ENCODE measurements at places on chromosomes 6 and 20.

DNA sequence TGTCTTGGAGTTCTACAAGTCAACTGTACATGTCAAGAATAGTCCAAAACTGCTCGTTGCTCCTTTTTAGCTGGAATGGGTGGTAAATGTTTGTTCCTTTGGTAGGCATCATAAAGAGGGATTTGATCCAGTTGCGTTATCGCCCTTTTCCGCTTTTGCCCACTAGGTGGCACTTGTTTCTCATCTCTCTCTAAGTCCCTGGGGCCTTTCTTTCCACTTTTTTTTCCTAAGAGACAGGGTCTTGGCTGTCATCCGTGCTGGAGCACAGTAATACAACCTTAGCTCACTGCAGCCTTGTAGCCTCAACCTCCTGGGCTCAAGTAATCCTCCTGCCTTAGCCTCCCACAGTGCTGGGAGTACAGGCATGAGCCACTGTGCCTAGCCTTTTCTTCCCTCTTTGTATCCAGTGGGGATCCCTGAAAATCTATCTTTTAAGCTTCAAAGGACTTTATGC, 20.7 kb downstream of the GTPBP2 start:
- peak; percentile 70 for DNase-seq

- no peak for DNase-seq
Measured at GRCh38 chr6:160750276-160750689, 48.2 kb downstream of the PLG start.

DNA sequence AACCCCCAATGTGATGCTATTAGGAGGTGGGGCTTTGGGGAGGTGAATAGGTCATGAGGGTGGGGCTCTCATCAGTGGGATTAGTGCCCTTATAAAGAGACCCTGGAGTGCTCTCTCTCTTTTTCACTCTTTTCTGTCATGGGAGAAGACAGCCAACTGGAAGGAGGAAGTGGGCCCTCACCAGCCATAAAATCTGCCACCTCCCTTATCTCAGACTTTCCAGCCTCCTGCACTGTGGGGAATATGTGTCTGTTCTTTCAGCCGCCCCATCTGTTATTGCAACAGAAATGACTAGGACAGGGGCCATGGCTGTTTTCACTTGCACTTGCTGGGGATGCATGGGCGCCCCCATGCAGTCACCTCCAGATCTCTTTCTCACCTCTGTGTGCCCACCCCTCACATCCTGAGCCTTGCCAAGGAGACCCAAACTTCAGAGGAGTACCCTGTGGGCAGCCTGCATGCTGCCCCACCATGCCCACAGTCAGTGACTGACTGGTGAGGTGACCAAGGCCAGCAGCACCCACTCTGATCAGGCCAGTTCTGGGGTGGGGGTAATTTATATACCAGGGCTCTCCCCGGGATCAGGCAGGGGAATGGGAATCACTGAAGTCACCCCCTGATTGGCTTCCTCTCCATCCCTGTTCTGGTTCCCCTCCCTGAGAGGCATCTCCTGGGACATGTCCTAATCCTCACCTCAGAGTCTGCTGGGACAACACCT, 118.4 kb downstream of the ANKRD60 start:
- DNase-seq = no peak

GRCh38 chr20:48619126-48620101, 208.4 kb downstream of the PREX1 start:
- no peak for DNase-seq

DNA sequence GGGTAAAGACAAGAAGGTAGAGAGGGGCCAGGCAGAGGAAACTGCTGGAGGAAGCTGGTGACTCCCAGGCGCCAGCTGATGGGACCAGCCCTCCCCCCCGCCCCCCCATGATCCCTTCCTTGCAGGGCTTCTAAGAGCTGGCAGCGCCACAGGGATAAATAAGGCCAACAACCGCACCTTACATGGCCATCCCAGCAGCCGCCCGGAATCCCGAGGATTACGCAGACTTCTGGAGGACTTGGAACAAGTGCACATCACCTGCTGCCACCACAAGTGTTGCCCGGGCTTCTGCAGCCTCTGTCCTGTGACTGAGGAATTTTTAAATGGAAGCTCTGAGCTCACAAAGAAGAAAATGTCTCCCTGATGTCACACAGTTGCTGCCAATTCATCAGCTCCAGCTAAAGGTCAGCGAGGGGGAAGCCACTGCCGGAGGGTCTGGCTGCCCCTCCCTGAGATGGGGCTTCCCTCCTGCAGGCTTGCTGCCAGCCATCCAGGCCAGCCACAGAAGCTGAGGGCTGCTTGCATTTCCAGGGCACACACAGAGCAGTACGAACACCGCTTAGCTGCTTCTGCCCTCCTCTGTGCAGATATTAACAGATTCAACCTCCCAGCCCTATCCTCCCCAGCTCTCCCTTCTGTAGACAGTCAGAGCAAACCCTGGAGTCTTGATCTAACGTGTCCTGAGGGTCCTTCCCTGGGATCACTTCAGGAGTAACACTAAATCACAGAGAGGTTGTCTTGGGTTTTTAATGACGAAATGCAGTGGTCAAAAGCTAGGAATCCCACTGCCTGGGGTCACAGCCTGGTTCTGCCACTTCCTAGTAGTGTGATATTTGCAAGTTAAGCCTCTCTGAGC, 38.6 kb upstream of the PIM1 start:
- DNase-seq = no peak

GRCh38 chr6:157503018-157503747, 122.2 kb downstream of the ZDHHC14 start:
- DNase-seq = no peak

DNA sequence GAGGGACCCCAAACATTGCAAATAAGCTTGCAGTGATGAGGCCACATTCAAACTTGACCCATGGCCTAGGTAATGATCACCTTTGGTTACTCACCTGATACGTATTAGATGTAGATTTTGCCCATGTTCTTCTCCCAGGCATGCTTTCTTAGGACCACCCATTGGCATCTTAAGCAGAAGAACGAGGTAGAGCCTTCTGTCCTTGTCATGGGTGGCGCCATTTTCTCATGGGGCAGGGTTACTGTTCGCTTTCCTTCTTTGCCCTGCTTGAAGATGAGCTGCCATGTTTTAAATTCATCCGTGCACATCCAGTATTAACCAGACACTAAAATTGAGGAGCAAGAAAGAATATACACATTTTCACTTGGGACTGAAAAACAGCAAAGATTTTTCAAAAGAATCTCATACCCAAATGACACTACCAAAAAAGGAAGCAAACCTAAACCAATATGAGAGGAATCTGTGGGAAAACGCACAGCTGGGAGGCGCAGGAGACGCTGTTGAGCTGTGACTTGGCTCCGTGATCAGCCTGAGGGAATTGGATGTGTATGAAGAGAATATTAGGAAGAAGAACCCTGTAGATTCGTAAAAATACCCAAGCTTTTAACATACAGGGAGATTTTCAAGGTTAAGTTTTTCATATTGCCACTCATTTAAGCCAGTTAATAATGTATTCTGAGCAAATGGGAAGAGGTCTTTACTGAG, 36.6 kb downstream of the GMPR start:
- no peak for DNase-seq

GRCh38 chr6:120005292-120005976, 655.9 kb upstream of the MAN1A1 start:
- no peak for DNase-seq

DNA sequence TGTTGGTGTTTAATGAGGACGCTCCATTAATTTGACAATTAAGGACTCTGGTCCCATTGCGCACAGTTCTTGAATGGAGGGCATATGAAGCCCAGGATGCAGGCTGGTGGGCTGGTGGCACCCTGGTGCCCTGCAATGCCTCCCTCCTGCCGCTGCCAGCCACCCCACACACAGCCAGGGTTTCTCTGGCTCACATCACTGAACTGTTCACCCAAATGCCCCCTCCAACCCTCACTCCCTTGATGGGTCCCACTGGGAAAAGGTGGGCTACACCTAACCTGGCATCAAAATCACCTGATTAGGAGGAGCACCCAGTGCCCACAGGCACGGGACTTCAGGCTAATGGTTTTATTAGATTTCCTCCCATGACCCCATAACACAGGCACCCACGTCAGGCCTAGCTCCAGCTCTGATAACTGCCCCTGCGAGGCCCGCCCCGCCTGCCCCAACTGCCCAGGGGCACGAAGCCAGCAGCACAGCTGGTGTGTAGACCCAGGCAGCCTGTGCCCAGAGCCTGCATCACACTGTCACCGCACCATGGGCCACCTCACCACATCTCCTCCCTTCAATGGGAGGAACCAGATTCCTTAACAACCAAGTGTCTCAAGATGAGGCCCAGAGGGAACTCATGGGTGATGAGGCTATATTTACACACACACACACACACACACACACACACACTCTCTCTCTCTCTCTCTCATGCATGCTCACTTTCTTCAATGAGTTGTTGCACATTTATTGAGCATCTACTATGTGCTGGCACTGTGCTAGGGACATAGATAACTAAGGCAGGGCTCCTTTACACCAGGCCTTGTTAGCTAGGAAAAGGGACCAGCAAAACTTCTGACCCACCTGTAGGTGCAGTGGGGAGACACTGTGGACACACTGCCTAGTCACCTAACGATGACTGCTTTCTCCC, 107.3 kb downstream of the NOL4L start:
- no peak for DNase-seq

DNA sequence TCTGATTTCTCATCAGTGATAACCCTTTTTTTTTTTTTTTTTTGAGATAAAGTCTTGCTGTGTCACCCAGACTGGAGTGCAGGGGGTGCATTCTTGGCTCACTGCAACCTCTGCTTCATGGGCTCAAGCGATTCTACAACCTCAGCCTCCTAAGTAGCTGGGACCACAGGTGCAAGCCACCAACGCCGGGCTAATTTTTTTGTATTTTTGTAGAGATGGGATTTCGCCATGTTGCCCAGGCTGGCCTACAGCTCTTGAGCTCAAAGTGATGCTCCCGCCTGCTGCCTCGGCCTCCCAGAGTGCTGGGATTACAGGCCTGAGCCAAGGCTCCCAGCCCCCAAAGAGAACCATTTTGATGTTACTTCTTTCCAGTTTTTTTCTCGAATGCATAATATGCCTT, 2.2 kb downstream of the FABP7 start:
- DNase-seq = no peak

DNA sequence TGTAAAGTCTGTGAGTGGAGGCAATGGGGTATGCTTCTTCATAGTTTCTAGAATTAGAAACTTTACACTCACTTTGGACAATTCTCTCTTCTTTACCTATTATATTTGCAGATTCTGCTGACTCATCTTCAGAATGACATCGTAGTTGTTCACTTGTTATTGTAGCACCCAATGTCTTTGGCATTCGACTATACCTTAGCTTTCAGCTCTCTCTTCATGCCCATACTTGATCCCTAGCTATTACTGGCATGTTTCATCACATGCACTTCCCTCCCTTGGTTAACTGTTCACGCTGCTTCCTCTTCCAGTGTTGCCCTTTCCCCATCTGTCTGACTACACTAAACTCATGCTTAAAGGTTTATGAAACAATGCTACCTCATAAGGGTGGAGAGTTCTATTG, 298.1 kb upstream of the TCF21 start:
- DNase-seq = no peak

DNA sequence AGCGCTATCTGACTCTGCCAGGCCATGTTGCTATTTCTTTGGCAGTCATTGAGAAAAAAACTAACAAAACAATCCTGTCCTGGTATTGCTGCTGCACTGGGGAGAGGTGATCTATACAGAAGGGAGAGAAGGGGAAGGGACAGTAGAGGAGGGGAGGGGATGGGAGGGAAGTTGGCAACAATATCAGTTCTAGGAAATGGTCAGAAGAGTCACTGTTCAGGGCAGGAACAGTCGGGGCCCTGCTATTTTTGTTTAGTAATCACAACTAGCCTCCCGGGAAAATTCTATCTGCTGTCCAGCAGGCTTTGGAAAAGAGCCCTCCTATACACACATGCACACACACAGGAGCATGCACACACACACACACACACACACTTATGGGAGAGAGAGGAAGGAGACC, 142.3 kb upstream of the CARMIL1 start:
- peak; percentile 16 for DNase-seq

DNA sequence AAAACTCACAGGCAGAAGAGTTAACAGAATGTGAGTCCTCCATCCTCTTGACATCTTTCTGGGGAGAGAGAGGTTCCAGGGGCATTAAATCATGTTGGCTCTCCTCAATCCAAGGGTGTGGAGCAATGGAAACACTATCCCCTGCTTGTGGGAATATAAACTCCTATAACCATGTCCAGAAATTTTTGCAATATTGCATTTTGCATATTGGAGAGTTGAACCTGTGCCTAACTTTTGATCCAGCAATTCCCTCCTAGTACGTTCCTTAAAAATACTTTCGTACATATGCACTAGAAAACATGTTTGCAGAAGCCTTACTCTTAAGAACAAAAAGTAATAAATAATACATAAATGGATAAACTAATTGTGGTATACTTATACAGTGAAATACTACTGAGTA, 56.3 kb upstream of the FAM184A start:
- no peak for DNase-seq

GRCh38 chr6:56913285-56914074, 41.4 kb upstream of the BEND6 start:
- DNase-seq = no peak

DNA sequence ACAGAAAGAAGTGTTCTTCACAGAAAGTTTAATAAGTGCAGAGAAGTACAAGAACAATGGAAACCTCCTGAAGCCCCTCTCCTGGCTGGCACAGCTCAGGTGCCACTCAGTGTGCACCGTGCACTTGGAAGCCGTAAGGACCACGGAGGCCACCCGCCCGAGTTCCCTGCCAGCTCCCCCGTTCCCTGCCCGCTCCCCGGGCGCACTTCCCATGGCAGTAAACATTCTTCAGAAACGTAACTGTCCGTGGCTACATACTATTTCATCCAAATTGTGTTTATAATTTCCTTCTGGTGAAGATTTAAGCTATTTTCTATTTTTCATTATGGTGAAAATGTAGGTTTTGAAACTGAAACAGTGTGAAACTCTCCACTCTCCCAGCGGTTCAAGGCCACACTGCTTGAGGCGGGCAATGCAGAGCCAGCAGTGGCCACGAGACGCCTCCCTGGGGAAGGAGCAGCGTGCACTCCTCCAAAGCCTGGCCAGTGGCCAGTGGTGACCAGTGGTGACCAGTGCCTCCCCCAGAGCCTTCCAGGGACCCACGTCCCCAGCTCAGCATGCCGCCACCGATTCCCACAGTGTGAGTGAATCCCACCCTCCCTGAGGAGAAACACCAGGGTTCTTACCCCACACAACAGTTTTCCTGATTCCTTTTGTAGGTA, 46.4 kb downstream of the TAF4 start:
- DNase-seq = no peak

DNA sequence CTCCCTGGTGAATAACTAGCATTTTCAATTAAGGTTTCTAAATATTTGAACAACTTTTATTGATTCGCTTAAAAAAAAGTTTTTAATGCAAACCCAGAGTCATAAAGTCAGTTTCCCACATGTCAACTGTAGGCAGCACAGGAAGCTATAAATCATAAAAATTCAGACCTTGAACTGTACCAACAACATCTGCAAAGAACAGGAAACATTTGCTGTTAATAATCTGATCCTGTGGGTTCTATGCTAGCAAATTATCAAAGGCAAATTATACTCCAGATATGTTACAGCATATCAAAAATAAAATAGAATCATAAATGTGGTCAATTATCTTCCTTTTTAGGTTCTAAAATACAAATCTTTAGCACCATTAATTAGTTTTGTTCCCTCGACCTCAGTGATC, 16.6 kb upstream of the MAP7 start:
- DNase-seq = no peak

Data from CD4-positive, alpha-beta T cell treated with Interleukin-6 for 4 hours (primary cell).